ENCODE measurements at places on chromosomes 4 and X.

DNA sequence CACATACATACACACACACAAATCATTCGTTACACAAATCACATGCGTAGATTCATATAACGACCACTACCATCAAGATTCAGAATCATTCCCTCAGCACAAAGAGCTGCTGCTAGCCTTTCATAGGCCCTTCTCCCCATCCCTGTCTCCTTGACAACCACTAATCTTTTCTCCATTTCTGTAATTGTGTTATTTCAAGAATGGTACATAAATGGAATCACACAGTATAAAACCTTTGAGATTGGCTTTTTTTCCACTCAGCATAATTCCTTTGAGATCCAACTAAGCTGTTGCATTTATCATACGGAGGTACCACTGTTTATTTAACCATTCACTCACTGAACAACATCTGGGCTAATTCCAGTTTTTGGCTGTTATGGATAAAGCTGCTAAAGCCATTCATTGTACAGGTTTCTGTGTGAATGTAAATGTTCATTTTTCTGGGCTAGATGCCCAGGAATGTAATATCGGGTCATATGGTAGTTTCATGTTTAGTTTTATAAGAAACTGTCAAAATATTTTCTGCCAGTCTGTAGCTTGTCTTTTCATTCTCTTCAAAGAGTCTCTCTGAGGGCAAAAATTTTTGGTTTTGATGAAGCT, 64.1 kb downstream of the USP11 start:
- no peak for DNase-seq

- DNase-seq: no peak
Measured at GRCh38 chr4:173448608-173449379, 49.9 kb upstream of the SCRG1 start.

GRCh38 chr4:170014359-170015011, 11.7 kb downstream of the MFAP3L start:
- DNase-seq: no peak

DNA sequence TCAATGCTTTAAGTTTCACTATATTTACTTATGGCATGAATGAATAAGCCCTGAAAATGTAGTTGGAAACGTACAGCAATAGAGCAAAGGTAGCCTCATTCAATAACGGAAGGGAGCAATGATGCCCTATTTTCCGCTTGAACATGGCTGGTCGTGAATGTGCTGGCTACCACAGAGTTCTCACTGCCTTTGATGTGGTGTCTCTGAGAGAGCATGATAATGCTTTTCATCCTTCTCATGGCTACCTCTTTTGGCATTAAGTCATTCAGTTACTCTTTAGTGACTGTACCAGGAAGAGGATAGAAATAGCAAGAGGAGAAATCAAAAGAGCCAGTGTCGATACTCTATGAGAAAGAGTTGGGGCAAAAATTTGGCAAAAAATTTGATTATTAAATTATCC, 308.0 kb downstream of the PPP3CA start:
- DNase-seq: no peak

GRCh38 chr4:73856518-73856917, 3.4 kb downstream of the PF4V1 start:
- DNase-seq: no peak

DNA sequence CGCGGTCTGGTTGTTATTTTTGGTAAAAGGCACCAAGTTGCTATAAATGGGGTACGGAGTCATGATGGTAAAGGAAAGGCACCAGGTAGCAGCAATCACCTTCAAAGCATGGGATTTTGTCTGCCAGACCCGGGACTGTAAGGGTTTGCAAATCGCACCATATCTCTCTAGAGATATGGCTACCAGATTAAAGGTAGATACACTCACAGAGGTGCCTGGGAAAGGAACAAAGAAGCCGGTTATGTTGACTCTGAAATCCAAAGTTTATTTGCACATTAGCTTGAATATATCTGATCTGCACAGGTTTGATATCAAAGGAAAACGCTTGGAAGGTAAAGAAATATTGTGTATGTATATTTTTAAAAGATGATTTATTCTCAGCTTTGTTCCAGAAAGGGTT, 4.6 kb downstream of the CCKAR start:
- DNase-seq: no peak

GRCh38 chr4:1277667-1278665, 11.7 kb upstream of the MAEA start:
- DNase-seq: no peak

All from DND-41 (cell line).